NCI-H1694 treated with DMSO at 0.1 percent for 48 hours (cell line): ENCODE measurements at places on chromosomes 12 and 14.
A peak's percentile ranks its signal among the peaks of the same experiment; 100 is the strongest.

- DNase-seq: no peak
Measured at GRCh38 chr12:123076604-123077297, 74.1 kb downstream of the PITPNM2 start.

DNA sequence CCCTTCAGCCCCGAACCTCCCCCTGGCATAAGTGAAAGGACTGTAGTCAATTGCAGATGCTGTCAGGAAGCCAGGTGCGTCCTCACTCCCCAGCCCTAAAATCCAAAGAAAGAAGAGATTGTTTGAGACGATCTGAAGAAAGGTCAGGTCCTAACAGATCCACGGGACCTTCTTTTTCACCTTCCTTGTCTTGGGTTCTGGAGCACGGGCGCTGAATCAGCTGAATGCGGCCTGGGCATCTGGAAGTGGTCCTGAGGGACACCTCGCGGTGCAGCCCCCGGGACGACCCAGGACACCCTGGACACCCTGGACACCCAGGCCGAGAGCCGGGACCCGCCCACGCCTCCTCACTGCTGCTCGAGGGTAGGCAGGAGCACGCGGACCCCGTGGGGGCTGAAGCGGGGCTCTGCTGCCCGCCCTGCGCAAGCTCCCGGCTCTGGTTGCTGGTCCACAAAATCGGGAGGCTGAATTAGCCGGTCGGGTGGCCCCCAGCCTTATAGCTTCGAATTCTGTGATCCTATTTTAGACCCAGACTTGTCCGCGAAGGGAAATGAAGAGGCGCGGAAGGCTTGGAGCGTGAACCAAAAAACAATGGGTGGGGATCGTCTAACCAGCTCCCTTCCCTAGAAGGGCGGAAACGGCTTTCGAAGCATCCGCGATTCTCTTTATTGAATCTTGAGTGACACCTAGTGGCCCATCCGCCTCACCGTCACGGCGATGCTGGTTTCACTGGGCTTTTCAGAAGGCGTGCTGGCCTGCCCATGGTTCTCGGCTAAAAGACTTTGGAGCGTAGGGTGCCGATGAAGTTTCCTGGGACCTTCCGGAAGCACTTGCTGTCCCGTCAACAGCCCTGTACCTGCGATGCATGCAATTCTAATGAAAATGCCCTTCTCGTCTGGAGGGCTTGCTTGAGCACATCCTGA lies 46.4 kb upstream of the PLXNC1 start:
- DNase-seq: peak; percentile 82

DNA sequence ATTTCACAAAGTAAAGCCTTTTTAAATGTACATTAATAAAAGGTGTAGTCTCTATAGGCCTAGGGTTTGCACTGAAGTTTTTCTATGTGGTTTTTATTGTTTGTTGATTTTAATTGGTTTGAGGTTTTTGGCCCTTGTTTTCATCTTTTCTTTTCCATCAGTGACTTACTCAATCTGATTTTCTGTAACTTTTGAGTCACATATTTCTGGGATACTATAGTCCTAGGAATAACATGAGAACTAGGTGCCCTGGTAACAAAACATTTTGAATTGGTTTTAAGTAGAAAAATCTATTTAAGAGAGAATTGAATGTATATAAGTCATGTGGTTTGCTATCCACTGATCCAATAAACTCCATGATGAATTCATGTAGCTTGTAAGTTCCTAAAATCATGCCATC lies 311.9 kb downstream of the CEP128 start:
- DNase-seq: no peak

DNA sequence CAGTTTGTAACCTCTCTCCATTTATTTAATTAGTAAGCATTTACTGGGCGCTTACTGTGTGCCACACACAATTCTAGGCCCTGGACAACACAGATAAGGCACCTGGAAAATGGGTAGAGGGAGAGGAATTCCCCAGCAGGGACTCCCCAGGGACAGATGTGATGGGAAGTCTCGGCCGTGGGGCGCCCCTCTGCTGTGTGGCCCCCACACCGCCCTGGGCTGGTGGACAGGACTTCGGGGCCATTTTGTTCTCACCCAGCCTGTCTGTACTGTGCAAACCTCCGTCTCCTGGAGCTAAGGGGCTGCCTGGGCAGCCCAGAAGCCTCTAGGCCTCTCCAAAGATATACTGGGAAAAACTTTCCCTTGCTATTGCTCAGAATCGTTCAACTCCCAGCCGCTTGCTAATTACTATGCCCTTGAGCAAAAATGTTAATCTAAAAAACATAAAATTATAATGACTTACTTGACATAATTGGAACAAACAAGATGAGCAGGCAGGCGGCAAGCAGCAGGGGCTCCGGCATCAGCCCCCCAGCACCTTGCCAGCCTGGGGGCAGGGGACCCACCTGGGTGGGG lies 64.4 kb upstream of the NCOR2 start:
- DNase-seq: no peak

- peak; percentile 79 for DNase-seq
Measured at GRCh38 chr14:81144824-81145603, 75.7 kb downstream of the GTF2A1 start.
